ENCODE measurements at places on chromosomes 4 and X.

GRCh38 chrX:71464968-71465367, 67.9 kb upstream of the OGT start:
- DNase-seq: no peak

DNA sequence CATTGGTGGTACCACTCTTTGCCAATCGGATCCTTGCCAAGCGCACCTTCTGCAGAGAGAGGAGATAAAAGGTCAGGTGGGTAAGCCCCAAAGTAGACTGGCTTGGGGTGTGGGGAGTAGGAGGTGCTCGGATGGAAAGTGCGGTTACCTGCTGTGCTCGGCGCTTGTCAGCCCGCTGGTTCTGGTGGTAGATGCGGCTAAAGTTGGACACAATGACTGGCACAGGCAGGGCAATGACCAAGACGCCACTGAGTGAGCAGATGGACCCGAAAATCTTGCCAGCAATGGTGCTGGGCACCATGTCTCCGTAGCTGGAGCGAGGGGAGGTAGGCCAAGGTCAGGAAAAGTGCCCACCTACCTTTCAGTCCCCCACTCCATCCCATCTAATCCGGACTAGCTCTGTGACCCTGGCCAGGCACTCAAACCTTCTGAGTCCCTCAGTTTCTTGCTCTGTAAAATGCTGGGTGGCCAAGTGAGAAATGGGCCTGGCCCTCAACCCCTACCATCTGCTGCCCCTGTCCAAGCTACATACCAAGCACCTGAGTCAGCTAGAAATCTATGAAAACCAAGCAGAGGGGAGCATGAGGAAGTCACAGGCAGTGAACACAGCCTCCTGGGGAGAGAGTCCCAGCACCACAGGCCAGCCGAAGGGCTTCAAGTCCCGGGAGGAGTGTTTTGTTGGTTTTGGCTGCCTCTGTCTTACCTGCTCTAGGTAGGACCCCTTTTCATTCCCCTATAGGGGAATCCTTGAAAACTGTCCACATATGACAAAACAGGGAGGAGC, 4.7 kb downstream of the KCND1 start:
- DNase-seq: no peak

- DNase-seq: no peak
Measured at GRCh38 chr4:113449410-113449974, 312.0 kb downstream of the CAMK2D start.

- DNase-seq: no peak
Measured at GRCh38 chr4:84638092-84638491, 55.2 kb downstream of the CDS1 start.

DNA sequence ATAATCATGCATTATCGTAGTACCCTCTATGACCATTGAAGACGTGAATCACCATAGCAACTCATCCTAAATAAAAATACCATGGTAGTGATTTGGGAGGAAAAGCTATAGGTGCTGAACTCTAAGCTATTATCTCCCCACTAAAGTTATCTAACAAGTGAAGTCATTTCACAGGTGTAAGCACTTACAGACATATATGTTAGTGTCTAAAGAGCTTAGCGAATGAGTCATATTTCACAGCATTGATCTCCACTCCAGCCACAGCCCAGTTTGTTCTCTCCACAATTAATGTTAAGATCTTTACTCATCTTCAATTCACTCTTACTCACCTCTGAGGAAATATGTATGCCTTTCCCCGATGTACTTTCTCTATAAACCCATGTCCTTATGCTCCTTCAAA, 57.0 kb downstream of the DCAF8L1 start:
- DNase-seq: no peak

GRCh38 chrX:77200663-77201062, 246.5 kb upstream of the FGF16 start:
- DNase-seq: no peak

DNA sequence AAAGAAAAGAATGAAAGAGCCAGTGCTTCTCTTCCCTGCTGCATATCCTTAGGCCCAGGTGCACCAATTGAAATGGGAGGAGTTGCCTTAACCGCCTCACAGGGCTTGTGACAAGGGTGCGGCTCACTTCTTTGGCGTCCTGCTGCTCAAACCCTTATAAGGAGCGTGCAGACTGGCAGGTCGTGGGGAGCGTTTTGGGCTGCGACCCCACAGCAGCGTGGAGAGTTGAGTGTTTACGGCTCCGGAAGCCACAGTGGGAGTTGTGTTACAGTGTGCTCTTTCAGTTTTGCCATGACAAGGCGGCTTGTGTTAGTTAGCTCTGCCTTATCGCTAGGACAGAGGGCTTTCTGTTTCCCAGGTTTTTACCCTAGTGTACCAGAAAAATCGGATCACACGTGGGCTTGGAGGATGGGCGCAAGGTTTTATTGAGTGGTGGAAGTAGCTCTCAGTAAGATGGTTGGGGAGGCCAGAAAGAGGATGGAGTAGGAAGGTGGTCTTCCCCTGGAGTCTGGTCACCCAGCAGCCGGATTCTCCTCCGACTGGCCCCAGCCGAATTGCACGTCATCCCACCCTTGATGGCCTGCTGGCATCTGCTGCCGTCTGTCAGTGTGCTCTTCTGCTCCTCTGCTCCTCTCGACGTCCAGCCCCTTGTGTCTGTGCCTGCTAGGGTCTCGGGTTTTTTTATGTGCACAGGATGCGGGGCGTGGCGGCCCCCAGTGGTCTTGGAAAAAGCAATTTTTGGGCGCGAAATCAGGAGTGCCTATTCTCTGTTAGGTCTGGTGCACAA, 718.9 kb downstream of the ARAP2 start:
- no peak for DNase-seq

- no peak for DNase-seq
Measured at GRCh38 chr4:7956934-7957656, 17.4 kb upstream of the AFAP1 start.

- DNase-seq: no peak
Measured at GRCh38 chr4:48665555-48666186, 114.4 kb downstream of the FRYL start.

- DNase-seq: no peak
Measured at GRCh38 chr4:147550626-147551246, 66.5 kb upstream of the TMEM184C start.

DNA sequence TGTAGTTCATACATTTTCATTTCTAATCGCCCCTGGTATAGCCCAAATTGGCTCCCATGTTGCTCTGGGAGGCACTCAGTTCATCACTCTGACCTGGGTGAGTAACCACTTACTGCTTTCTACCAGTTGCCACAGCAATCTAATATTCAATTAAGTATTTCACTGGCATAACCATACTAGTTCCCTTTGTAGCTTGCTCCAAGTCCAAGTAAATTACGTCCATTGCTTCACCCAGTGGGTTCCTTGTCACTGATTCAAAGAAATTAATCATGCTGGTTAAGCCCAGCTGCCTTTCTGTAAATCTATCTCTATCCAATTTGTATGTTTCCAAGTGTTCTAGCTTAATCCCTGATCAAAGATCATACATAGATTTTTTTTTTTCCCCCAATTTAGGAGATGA, 92.0 kb upstream of the CBR4 start:
- no peak for DNase-seq

DNA sequence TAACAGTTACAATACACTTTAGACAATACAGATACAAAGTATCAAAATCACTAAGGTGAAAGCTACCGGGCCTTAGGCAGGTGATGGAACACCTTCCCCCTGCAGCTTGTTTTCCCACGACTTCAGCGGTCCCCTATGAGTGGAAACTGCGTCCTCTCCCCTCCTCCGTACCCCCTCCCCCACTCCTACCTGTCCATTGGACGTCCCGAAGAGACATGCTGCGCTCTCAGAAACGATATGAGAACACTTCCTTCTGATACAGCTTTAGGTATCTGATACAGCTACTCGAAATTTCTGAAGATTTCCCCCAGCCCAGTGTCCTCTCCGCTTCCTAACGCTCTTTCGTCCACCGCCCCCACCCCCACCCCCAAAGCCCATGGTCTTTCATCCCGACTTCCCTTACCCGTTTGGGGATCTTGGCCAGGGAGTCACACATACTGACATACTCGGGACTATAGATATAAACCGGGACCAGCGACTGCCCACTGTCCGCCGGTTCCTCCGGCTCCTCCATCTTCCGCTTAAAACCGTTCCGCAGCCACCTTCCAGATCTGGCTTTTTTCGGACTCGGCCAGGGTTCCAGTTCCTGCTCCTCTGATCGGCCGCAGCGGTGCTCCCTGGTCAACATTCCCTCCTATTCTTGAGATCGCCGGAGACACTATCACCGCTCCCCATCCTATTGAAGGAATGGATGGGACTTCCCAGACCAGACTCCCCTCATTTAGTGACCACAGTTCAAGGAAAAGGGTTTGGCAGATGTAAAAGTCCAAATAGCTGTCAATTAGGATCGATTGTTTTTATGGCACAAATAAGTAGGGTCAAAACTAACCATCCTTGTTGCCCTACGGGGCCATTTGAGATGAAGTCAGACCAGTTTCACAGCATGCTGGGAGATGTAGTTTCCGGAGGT, at the start of gene HDAC8:
Gene HDAC8, minus strand, starts transcription at position 596 of the 910 bp plus-strand sequence. Its CDS starts 82 bp downstream, at position 514.
- no peak for DNase-seq

- DNase-seq: no peak
Measured at GRCh38 chr4:7320206-7320797, 114.4 kb downstream of the PSAPL1 start.

DNA sequence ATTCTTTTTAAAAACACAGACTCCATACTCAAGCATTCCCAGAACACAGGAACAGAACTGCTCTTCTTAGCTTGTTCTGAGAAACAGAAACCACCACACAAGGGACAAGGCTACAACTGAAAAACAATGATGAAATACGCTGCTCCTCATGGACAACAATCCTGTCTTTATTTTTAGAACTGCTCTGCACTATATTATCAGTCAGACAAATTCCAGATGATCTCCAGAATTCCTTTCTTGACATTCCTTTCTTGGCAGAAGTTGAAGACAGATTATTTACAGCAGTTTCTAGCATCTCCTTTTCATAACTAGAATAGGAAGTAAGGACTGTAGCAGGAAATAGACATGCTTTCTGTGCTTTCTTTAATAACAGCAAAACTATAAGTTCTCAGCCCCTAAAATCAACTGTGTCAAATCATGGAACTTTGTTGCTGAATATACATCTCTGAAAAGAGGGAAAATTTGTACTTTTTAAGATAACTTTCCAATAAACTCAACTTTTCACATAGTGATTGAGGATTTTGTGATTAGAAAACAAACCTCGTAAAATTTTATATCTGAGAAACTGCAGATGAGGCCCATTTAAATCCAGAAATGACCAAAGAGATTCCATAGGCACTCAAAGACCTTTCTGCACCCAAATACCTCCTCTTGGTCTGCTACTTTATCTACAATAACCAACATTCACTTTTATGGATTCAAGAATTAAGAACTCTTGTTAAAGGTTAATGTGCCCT, 35.9 kb downstream of the ANTXR2 start:
- DNase-seq: no peak

DNA sequence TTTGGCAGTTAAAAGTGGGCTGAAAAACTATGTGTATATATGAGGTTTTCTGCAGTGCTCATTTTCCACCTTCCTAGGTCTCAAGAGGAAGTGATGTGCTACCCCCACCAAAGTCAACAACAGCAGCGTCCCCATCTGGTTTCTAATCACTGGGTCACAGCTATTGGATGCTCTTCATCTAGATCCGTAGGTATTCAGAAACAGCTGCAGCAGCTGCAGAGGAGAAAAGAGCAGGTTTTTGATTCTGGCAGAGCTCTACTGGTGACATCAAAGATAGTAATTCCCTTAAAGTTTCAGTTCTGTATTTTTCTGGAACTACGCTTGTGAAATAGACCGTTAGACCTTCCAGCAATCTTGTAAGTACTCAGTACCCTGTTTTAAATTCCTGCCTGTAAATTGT, 5.8 kb upstream of the GUCY2F start:
- no peak for DNase-seq

GRCh38 chrX:29726811-29727210, 488.6 kb upstream of the MAGEB2 start:
- no peak for DNase-seq

- DNase-seq: no peak
Measured at GRCh38 chr4:76585897-76586360, 150.9 kb downstream of the SHROOM3 start.

DNA sequence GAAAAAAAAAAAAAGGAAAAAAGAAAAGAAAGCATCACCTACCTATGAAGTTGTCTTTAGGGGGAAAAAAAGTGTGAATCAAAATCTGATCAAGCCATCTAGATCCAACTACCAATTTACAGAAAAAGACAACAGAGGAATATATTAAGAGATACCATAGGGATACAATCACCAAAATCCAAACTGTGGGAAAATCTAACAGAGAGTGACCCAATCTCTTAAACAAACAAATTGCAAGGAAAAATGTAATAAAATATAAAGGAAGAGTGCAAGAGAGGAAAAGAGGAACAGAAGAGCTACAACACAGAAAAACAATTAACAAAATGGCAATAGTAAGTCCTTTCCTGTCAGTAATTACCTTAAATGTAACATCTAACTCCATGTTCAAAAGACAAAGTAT, 19.0 kb downstream of the THOC2 start:
- DNase-seq: no peak

- no peak for DNase-seq
Measured at GRCh38 chrX:30278365-30278764, 30.8 kb downstream of the NR0B1 start.

GRCh38 chr4:145153181-145153903, 27.0 kb downstream of the OTUD4 start:
- DNase-seq: no peak

DNA sequence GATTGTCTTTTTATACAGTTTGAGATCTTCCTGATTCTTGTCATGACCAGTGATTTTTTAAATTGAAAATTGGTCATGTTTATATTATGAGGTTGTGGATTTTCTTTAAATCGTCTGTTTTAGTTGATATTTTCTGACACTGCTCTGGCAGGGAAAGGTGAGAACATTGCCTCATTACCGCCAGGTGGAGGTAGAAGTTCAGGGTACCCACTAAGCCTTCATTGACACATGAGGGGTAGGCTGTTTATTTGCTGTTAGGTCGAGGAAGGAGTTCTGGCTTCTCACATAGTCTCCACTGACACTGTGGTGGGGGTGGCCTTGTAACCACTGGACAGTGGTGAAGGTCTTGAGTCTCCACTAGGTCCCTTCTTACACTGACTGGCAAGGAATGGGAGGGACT, 117.6 kb upstream of the GPR101 start:
- no peak for DNase-seq

DNA sequence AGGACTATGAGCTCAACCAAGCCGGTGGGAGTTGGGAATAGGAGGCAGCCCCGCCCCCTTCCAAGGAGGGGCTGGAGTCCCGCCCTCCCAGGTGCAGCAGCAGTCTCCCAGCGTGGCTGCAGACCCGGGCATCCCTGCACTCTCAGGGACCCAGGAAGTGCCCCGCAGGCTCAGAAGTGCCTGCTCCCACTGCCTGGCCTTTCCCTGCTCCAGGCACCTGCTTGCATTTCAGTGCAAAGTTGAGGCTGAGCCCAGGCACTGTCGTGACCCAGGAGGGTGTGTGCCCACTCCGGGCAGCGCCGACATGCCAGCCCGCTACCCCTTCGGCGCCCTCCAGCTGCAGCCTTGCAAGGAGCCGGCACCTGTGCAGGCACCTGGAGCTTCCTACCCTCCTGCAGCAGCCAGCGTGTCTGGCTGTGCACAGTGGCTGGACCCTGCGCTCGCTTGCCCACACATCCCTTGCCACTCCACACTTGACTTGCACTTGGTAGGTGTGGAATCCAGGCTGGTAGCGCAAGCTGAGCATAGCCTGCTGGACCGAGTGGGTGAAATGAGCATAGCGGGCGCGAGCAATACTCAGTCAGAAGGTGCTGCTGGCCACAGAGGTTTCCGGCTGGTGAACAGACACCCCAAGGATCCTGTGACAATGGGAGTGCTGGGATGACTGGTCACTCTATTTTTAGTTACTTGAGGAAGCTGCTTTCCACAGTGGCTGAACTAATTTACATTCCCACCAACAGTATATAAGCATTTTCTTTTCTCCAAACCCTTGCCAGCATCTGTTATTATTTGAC, 236.3 kb downstream of the PCDH10 start:
- no peak for DNase-seq

GRCh38 chr4:80035336-80035735, 37.7 kb downstream of the ANTXR2 start:
- DNase-seq: no peak
